A673 (cell line): ENCODE measurements at places on chromosomes 16 and 17. TPM values are rescaled to one million over a fixed set of nuclear protein-coding genes. Genes with fewer than 3 reads are reported as not detected.

- no peak for DNase-seq
Measured at GRCh38 chr17:77381185-77381700, 240.5 kb downstream of the SEC14L1 start.

GRCh38 chr17:77140878-77141767 is at the start of gene SEC14L1:
SEC14L1 (plus strand) TSS chr17:77140969; CDS start chr17:77143597, 2,628 bp downstream.
- peak; percentile 46 for DNase-seq

DNA sequence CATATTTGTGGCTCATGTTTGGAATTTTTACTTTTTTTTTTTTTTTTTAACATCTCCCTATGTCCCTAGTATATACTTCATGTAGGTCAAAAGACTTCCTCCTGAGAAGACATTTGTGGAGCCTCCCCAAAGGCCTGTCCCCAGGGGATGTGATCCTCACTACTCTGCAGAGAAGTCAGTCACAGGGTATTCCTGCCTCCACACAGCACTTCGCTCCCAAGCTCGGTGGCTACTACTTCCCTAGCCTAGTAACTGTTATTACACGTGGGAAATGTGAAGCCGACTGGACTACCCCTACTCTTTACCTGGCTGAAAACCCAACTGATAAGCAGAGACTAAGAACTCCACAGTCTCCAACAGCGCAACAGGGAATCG is 116.8 kb downstream of the HIC1 start:
- DNase-seq = no peak

DNA sequence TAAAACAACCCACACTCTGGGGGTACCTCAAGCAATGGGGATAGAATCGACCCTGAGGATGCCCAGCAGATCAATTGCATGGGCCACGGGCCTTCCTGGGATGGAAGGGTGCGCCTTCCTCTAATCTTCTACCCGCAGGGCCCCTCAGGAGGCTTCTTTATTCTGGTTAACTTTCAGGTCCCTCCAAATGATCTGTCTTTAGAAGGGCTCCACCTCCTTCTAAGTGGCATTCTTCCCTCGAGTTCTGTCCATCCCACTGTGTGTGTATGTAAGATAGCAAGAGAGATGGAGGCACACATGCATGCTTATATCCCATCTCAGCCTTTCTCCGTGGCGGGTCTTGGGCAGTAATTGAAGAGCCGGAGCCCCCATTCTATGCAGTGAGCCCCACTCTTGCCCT is 125.7 kb downstream of the MRM1 start:
- DNase-seq = no peak

DNA sequence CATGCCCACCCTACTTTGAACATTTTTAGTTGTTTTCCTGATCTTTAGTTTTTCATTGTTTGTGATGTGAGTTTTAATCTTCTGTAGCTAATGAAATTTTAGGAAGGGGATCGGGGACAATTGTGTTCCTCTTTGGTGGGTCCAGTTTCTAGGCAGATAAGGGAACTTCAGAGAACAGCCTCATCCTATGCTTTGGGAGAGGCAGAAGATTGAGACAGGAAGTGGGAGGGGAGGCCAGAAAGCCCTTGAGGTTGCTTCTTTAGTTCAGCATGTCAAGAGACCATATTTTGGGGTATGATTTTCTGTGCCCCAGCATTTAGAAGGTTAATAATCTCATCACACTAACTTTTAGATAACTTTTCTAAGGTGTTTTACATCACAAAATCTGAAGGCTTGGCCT is 191.0 kb downstream of the TANC2 start:
- DNase-seq = no peak

DNA sequence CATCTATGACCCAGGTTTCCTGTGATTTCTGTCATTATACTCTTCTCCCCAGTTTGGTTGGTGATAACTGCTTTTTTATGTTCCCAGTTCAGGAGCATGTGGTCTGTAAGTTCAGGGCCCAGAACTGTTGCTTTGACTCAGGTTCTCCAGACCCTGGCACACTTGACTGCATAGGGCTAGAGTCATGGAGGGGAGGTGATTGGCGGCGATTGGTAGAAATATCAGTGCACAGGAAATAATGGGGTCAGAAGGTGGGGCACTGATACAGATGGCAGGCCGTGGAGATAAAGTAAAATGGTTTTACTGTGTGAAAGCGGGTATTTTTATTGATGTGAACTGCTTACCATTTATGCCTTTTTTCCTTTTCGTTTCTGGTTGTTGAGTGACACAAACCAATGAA is 28.7 kb downstream of the TAC4 start:
- DNase-seq = no peak

DNA sequence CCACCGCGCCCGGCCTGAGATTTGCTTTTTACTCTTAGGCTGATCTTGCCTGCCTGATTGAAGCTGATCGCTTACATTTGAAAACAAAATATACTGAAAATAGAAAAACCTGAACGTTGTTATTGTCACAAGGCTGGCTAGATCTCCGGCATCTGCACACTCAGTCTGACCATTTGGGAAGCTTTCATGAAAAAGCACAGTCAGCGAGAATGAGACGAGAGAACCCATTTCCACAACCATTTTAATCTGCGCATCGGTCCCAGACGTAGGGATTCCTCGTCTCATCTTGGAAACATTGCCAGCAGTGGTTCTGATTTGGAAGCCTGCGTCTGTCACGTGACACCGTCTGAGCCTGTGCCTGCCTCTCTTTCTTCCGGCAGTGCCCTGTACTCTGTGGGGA is 20.9 kb downstream of the SPG7 start:
- no peak for DNase-seq

- no peak for DNase-seq
Measured at GRCh38 chr16:89139907-89140361, 31.6 kb upstream of the CDH15 start.

DNA sequence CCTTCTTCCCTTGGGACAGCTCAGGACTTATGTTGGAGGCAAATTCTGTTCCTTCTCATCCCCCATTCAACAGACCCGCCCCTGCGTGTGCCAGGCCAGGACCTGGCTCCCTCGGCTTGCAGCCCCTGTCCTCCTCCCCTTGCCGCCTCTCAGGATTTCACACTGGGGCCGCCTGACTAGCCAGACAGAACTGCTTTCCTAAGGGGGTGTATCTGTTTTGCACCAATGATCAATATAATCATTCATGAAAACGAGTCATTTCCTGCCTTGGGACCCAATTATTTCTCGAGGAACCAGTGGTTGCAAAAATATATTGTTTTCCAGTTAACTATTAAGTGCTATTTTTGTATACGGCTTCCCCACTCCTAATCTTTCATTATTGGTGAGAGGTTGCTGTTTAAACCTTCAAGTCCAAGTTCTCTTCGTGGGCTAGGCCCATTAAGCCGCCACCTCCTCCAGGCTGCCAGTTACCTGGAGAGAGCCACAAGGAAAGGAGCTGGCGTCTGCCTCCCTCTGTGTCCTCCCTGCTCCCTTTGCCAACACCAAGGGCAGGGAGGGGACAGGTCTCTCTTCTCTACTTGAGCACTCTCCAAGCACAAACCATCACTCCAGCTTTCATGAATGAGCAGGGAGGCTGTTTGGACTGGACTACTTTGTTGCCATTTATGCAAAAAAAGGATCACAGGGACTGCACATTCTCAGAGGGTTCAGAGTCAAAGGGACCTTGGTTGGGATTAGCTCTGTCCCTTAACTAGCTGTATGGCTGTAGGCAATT is 8.9 kb downstream of the DCAKD start:
- DNase-seq = no peak

KRT34 gene
- not detected in 2 replicates for total RNA-seq

NECAB2 gene
- total RNA-seq = 0.76 and 0.80 TPM in 2 replicates
